ENCODE measurements at places on chromosomes 11 and 22.
A peak's percentile ranks its signal among the peaks of the same experiment; 100 is the strongest.

DNA sequence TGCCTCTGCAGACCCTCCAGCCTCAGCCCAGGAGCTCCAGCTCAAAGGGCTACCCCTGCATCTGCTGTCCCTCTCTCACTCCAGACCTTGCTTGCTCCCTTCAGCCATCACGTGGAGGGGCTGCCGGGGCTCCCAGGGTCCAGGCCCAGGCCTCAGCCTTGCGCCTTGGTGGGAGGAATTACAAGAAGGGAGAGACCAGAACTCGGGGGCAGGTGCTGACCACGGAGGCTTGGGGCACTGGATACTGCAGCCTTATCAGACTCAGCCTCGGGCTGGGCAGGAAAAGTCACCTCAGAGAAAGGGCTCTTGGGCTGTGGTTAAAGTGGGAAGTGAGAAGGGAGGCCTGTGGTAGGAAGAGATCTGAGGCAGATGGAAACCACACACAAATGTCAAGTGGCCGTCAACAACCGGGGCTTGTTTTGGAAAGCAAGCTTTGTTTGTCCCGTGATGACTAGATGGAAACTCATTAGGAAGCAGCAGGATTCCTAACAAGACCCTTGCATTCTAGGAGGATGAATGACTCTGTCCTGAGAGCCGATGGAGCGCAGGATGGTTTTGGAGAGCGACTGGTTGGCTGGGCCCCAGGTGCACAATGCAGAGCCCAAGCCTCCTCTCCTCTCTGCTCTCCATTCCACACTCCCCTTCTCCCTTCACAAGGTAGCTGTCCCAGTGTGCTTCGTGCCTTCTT is 1321.7 kb downstream of the TBC1D22A start:
- no peak for DNase-seq

DNA sequence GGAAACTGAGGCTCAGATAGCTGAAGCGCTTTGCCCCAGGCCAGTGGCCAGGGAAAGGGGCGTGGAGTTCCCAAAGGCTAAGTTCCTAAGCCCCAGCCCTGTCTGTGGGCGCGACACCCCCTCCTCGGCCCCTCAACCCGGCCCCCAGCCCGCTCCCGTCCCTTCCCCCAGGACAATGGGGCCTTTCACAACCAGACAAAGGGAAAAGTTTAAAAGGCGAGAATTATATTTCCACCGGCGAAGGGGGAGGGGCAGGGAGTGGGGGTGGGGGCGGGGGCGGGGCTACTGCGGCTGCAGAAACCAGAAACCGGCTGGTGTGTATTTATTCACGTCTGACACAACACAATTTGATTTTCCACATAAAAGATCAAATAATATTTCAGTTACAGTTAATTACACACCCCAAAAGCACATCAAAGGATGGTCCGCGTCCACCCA is 192.1 kb downstream of the MN1 start:
- no peak for DNase-seq

GRCh38 chr11:61609980-61610366 is 29.1 kb upstream of the SYT7 start:
- DNase-seq = no peak

- no peak for DNase-seq
Measured at GRCh38 chr22:44944883-44945601, 64.8 kb downstream of the PHF21B start.

DNA sequence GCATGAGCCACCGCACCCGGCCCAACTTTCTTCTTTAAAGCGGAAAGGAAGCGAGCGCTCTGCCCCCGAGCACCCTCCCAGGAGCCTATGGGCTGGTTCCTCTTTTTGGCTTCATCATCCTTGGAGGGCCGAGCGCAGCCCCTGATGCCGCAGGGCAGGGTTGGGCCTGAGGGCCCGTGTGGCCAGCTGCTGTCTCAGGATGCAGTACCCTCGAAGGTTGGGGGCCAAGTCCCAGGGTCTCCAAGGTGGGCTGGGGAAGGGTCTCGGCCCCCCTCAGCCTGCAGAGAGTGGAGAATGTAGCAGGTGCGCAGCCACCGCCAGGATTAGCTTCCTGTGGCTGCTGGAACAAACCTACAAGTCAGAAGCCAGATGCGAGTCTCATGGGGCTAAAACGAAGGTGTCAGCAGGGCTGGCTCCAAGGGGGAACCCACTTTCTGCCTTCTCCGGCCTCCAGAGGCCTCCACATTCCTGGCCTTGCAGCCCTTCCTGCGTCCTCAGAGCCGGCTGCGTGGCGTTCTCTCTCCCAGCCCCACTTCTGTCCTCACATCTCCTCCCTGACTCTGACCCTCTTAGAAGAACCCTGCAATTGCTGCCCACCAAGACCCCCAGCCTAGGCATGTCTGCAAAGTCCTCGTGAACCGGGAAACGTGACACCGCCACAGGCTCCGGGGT is 2.9 kb downstream of the PANX2 start:
- no peak for DNase-seq

DNA sequence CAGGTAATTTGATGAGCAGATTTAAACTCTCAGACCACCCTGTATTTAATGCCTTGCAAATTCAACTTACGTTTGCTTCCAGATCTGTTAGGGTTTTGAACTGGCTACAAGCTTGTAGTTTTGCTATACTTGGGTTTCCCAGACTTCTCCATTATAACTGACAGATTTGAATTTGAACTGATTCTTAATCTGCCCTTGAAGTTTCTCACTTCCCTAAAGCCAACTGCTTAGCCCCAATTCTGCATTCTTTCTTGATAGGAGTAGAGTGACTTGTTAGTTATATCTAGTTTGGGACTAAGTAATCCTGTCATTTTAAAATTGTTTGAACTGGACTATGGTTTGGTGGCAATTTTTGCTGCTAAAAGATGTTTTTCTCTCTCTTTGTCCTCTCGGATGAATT is 9.7 kb downstream of the LAYN start:
- no peak for DNase-seq

DNA sequence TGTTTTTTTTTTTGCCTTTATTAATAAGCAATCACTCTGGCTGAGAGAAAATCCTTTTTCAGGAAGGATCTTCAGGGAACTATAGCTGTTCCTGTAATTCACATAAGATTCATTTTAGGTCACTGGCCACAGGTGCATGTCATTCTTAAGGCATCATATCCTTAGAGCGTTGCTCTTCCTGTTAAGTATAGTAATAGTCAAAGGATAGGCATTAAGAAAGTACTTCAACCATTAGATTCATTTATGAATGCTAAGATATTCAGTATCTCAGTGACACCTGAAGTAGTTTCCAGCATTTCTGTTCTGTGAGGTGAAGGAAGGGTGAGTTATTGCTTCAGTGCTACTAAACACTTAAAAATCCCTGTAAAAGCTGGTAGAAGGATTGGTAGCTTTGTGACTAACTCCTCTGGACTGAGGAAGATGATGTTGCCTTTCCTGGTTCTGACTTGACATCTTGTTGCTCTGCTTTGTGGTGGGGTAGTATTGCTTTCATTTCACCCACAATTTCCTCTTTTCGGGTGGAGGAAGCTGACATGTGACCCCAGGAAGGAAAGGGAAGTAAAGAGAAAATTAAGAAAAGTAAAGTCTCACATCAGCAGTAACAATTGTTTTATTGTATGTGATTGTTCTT is 34.7 kb downstream of the RNF169 start:
- DNase-seq = no peak

- DNase-seq = peak; percentile 32
Measured at GRCh38 chr11:65225279-65226102, 36.3 kb upstream of the POLA2 start.

DNA sequence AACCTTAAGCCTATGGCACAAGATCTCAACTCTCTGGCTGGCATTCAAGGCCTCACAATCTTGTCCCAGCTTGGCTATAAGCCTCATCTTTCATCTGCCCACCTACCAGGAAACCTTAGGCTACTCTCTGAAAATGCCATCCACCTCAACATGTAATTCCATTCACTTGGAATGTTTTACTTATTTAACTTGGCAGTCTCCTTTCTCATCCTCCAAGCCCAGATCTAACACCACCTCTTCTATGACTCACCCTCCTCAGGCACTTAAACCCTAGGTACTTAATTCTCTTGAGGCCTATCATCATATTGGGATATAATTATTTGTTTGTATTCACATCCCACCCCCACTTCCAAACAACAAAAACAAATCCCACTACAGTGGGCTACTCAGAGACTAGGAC is 15.0 kb downstream of the POGLUT3 start:
- DNase-seq = no peak

DNA sequence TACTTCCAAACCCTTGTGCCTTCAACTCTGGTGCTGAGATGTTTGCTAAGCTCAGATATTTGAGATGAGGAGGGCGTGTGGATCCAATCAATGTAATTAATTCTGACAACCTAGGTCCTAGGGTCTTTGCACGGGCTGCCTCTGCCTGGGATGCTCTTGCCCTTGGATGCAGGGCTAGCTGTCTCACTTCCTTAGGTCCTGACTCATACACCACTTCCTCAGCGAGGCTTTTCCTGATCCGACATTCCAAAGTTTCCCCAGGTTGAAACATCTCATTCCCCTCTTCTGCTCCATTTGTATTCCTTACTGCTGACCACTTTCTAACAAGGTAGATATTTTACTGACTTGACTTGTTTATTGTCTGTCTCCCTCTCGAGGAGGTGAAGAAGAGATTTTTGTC is 43.0 kb upstream of the NTM start:
- DNase-seq = no peak

- DNase-seq = no peak
Measured at GRCh38 chr11:19895776-19896175, 183.1 kb downstream of the NAV2 start.

DNA sequence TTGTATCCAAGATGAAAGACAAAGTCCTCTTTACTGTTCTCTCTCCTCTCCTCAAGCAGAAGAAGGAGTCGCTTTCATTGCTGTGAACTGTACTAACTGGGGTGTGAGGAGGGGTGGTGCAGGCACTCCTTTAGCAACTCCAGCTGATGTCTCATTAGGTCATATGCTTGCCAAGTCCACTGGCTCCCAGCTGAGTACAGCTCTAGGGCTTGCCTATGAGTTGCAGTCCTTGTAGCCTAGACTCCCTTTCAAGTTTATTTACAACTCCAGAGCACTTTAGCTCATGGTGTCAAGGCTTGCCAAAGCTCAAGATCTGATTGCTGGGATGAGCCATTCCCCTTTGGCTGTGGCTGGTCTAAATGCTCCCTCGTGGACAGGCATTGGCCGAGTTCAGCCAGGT is 55.1 kb upstream of the PDGFD start:
- DNase-seq = no peak

DNA sequence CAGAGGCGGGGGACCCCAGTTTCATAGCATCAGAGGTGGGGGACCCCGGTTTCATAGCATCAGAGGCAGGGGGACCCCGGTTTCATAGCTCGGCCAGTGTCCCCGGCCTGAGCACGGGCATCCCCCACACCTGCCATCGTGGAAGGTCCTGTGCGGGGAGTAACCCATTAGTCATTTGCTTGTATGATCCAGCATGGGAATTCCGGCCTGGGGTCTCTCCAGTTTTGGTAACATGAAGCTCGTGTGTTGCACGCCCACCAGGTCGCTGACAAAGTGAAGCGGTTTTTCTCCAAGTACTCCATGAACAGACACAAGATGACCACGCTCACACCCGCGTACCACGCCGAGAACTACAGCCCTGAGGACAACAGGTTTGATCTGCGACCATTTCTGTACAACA is 29.0 kb upstream of the KRTAP5-7 start:
- no peak for DNase-seq

GRCh38 chr11:127199306-127199801 is 198.8 kb upstream of the KIRREL3 start:
- no peak for DNase-seq

GRCh38 chr11:76803023-76803422 is 19.9 kb downstream of the TSKU start:
- no peak for DNase-seq

DNA sequence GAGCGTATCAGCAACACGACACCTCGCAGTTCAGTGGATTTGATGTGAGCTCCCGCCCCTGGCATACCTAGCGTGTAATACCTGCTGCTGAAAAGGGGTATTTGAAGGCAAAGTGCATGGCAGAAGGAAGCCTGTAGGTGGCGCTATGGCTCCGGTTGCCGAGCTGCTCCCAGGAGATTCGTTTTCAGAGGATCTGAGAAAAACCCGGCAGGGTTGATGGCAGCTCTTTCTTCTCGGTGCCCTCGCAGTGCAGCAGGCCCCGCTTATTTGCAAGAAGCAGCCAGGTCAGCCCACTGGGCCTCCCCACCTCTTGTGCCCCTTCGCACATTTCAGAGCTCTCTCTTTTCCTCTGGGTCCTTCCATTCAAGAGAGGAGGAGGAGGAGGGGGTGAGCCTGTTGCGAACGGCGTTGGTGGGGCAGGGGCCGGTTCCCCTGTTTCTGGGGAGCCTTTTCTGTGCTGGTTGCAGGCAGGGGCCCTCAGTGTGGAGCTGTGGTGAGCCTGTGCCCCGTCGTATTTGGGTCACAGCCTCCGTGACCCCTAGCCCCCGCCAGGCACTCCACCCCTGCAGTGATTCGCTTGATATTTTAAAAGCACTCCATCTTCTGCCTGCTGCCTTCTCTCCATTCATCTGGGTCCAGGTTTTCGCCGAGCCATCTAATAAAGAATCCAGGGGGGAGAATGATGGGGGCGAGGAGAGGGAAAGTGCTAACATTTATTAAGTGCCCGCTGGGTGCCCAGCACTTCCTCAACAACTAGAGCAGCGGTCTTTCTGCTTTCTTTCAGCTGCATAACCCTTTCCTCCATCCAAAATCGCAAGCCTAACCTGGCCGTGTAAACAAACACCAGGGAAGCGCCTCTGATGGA is 85.3 kb upstream of the SYT13 start:
- peak; percentile 11 for DNase-seq

DNA sequence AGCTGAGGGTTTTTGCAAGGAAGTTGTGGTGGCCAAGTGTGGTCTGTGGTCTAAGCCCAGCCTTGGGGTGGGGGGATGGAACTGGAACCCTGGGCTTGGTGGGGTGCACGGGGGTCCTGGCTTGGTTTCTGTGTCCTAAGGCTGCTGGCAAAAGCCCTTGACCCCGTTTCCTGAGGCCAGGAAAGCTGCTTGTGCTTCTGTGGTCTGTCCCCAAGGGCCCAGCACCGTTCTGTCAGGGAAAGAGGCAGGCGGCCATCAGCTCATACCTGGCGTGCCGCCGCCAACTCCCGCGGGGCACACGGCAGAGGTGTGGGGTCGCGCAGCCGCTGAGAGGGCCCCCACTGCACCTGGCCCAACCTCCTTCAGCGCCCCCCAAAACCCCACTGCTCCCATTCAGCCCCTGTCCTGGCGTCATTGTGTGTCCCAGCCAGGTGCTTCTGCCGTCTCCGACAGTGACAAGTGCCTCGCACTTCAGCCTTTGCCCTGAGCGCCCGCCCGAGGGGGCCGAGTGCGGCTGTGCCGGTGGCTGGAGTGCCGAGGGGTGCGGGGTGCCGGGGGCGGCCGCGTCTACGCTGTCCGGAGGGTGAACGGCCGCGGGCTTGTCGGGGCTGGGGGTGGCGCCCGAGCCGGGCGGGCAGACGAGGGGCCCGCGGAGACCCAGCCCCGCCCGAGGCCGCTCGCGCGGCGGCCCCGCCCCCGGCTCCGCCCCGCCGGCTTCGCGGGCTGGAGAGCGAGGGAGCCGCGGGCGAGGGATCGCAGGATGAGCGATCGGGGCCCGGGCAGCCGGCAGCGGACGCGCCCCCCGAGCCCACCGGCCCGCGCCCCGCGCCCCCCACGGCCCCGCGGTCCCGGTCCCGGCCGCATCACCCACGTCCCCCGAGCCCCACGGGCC is at the start of gene CNIH2:
TSS of gene CNIH2 (plus strand) at position 705 of the 892 bp plus-strand sequence. CDS start 282 bp downstream, outside the sequence.
- DNase-seq = peak; percentile 44
